Activated T-helper 1 cell treated with anti-CD3 and anti-CD28 coated beads, Interleukin-12 subunit alpha, Interleukin-12 subunit beta, Interleukin-2, Interleukin-4 antibody, amounts not matched to agents 30 ng/mL and 10 ng/mL and 1 ng/mL, durations not matched to agents 14 hours and 24 hours and 36 hours (primary cell): ENCODE measurements at places on chromosomes 4 and X. TPM values are rescaled to one million over a fixed set of nuclear protein-coding genes. Genes with fewer than 3 reads are reported as not detected.

CLGN gene
- total RNA-seq = not detected in 2 replicates

GLOD5 gene
- total RNA-seq = not detected in 2 replicates

NCAPG gene
- 43.7 and 46.3 TPM in 2 replicates for total RNA-seq

KIAA1210 gene
- total RNA-seq = not detected in 2 replicates

PNMA6A gene
- 0.56 and 0.73 TPM in 2 replicates for total RNA-seq

CLDN34 gene
- not detected in 2 replicates for total RNA-seq

DMP1 gene
- not detected in 2 replicates for total RNA-seq

TECRL gene
- not detected in 2 replicates for total RNA-seq

DGKK gene
- not detected in 2 replicates for total RNA-seq

FAM9C gene
- total RNA-seq = 0.05 TPM in 2 replicates

DNA sequence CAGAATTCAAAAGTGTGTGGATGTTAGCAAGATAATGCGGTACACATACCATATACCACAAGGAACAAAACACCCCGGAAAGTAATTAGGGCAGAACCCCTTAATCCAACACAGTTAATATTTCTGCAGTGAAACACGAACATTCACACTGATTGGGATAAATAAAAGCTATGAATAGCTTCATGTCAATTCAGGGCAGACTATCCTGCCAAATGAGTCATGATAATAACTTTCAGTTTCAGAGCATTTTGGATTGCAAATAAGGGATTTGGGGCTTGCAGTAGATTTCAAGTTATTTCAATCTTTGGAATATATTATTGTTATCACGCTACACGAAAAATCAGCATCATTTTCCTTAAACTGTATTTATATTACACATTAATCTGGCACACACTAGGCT, 24.3 kb downstream of the IRF2 start:
- no peak for DNase-seq

GRCh38 chr4:151675411-151675971, 85.3 kb downstream of the GATB start:
- DNase-seq = no peak

DNA sequence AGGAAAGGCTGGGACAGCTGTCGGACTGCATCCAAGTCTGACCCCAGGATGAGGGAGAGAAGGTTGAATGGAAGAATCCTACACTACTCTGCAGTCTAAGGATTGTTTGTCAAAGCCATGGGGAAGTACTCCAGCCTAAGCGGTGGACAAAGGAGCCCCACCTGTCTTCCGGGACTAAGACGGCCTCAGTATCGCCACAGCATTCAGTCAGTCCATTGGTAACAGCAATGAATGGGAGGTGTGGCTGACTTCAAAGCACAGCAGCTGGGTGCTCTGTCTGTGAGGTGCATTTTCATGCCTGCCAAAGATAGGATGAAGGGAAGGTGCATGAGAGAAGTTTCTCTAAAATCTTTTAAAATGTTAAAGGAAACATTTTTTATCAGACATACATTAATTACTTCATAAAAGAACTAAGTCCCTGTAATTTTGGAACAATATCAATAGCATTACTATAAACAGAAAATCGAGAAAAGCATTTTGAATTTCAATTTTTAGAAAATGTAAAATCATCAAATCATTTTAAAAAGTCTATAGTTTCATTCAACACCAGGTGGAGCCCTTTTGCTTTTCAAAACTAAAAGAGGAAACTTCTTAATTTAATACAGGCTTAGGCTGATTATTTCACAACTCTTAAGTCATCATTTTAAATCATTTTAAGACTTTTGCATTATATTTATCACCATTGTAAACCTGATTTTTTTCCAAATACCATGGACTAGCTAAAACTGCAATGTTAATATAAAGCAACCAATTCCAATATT, 27.6 kb upstream of the INTU start:
- DNase-seq = no peak

DNA sequence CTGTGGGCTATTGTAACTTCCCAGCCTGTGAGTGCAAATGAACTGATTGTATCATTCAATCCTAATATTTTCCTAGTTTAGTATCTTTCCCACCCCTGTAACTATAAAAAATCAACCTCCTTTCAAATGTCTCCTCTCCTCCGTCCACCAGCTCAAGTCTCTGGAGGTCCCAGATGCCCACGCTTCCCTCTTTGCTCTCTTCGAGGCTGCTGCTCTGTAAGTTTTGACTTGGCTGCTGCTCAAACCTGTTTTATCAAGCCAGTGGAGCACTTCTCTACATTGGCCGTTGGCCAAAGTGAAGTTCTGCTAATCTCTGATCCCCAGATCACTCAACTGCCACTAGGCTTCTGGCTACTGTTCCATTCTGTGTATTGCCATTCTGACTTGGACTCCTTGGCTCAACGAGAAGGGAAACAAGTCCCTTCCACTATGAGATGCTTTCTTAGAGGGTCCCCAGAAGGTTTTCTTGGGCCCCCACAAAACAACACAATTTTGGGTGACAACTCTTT, 60.7 kb upstream of the RAPGEF2 start:
- DNase-seq = no peak

DNA sequence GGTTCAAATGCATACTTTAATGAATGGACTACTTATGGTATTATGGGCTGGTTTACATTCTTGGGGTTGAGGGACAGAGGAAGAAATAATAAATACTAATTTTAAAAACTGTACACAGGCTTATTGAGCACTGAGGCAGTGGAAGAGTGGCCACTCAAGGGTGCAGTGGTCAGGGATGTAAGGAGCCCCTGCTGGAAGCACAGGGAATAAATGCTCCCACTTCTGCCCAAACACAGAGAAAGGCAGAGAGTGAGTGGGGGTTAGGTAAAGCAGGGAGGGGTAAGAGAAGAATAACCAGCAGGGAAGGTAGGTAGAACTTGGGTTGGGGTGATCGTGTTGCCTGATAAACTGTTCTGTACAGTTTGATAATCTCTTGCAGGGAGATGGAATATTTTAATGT, 60.0 kb downstream of the GAB1 start:
- no peak for DNase-seq

DNA sequence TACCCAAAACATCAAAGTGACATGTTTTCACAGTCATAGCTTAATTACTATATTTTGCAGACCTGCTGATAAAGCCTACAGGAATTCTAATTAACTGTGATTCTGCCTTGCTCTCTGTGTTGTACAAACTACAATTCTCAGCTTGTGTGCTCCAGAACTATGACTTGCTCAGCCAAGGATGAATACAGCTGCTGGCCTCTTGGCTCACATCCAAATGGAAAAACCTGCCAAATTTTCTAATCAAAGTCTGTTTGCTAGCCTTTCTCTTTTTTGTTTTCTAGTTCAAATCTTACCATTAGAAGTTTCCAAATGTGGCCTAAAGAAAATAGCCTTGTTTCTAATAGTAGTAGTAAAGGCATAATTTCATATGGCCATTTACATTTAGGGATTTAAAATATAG, 1176.8 kb downstream of the FAM133A start:
- DNase-seq = no peak

DNA sequence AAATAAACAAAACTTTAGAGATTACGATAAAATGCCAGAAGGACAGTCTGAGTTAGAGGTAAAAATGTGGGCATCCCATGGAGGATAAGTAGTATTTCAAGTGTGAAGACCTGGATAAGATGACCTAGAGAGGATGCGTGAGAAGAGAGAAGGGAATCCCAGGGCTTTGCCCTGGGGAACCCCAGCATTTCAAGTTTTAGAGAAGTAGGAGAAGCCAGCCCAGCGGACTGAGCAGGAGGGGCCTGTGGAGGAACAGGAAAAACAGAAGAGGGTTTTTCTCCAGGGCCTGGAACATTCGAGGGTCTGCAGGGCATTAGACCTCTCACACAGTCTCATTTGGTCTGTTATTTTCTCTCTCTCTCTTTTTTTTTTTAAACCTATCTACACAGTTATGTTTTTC, 2.9 kb upstream of the CFP start:
- DNase-seq = no peak
